ENCODE measurements at places on chromosomes 4 and X.

- no peak for DNase-seq
Observed at GRCh38 chr4:185269286-185269685, 59.9 kb downstream of the SNX25 start.

- no peak for DNase-seq
Observed at GRCh38 chr4:48388525-48389154, 47.3 kb downstream of the SLAIN2 start.

GRCh38 chrX:129843209-129843458 is 552 bp downstream of the ZDHHC9 start:
- DNase-seq = no peak

- no peak for DNase-seq
Observed at GRCh38 chr4:74583757-74584156, 138.8 kb downstream of the AREG start.

DNA sequence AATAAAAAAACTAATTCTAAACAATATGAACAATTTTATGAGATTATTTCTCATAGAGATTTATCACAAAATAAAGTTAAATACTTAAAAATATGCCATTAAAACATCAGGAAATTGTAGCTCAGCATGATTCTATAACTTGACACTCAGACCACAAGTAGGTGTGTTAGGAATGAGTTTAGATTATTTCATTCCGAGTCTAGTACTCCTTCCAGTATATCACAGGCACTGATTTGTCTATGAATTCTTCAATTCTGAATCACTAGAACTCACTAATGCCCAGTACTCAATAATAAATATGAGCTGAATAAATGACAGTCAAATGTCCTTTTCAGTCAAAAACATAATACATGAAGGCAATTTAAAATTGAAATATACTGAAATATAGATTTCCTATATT is 22.2 kb downstream of the BOD1L1 start:
- no peak for DNase-seq

GRCh38 chr4:146381263-146381872 is 140.4 kb downstream of the SLC10A7 start:
- no peak for DNase-seq

DNA sequence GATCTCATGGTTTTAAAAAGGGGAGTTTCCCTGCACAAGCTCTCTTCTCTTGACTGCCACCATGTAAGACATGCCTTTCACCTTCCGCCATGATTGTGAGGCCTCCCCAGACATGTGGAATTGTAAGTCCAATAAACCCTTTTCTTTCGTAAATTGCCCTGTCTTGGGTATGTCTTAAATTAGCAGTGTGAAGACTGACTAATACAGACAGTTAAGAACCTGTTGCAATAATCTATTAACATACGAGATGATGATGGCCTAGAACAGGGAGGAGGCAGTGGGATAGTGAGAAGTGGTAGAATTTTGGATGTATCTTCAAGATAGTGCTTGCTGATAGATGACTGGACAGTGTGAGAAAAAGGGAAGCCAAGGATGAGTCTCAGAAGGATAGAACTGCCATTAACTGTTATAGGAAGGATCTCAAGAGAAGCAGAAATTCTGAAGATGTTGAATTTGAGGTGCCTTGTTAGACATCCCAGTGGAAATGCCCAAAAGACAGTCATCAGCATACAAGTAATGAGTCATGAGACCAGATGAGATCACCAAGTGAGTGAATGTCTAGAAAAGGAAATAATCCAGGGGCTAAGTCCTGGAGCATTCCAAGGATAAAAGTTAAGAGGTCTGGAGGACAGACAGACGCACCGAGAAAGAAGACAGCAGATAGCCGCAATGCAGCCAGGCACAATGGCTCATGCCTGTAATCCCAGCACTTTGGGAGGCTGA is 38.8 kb upstream of the UGDH start:
- DNase-seq = no peak

DNA sequence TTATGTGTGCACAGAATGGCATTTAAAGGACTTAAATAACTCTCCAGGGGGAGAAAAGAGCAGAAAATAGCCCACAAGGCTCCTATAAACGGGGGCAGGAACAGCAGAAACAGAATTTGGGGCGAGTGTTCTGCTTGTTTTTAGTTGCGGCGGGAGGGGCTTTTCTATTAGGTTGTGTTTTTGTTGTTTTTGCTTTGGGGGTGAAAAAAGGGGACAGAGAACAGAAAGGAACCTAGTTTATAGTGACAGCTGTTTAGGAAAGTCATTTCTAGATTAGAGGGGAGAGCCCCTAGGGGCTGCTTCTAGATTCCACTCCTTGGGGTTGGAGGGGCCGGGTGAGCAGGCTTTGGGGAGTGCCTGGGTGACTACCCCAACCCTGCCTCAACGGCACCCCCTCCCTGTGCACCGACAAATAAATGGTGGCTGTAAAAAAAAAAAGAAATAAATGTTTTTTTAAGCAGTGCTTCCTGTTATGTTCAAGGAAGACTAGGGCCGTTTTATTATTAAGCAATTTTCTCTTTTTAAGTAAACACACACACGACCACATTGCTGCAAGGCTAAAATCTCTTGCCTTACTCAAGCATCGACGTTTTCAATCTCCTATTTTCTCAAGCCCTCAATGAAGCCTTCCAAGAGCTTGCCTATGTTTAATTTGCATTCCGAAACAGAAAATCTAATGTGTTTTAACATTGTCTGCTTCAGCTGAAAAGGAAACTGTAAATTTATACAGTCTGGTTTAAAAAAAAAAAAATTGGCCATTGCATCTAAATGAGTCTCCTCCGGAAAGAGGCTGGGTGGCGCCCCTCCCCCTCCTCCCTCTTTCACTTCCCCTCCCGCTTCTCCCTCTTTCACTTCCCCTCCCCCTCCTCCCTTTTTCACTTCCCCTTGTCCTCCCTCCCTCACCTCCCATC is 123.3 kb upstream of the TBL1X start:
- DNase-seq = peak; percentile 47

- no peak for DNase-seq
Observed at GRCh38 chr4:39410415-39410814, 3.7 kb downstream of the KLB start.

GRCh38 chr4:156764145-156764544 is 207.5 kb downstream of the PDGFC start:
- DNase-seq = no peak

- no peak for DNase-seq
Observed at GRCh38 chr4:110365761-110366160, 110.2 kb upstream of the ENPEP start.

DNA sequence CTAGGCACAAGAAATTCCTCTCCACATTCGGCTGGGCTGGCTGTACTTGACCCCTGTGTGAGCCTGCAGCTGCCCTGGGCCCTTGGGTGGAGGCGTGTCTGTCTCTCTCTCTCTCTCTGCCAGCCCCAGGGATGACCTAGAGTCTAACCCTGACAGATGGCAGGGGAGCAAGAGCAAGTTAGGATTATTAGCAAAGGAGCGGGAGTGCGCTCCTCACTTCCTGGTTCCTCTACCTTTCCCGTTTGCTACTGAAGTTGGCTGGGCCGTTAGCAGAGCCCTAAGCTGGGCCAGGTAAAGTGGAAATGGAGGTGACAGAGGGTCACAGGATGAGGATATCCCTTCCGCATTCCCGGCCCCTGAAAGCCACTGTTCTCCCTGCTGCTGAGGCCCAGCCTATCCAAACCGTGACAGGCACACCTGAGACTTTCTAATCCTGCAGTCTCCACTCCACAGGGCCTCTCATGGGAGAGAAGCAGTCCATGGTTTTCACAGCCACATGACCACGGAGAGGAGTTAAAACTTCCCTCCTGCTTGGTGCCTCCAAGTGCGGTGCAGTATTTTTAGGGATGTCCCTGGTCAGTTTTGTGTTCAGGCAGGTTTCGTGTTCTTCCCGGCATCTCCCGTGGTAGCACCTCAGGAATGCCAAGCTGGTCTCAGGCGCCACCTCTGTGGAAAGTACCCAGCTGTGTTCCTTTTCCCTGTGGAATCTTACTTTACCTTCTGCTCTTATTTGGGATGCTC is 79.3 kb downstream of the CLDN22 start:
- DNase-seq = no peak

DNA sequence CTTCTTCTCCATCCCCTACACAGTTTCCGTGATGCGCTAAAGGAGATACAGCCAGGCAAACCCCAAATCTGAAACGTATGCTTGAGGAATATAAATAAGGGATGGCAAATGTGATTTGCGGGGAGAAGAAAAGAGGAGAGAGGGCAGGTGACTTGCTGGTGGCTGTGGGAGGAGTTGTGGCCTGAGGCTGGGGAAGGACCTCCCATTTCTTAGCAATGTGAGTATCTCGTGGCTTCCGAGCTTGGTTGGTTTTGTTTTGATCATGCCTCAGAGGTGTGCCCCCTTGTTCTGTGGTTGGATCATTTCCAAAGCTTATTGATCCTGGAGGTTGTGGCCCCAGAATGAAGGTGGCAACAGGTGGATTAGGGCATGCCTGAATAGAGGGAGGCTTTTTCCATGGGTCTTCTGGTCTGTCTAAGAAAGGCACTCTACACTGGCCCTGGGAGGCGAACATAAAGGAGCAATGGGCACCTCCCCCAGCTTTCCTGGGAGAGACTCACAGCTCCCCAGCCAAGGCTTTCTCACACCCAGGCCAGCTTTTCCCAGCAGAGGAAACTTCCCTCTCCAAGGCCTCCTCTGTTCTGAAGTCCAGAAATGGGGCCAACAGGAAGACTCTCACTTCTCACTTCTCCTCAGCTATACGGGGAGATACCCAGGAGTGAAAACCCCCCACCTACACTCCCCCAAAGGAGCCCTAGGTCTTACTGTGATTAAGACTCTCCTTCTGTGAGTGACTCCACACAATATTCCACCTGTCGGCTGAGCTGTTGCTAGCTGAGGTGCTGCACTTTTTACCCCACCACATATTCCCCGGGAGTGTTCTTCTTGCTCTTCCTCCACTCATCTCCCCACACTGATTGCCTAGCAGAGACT is 40.0 kb downstream of the C4orf51 start:
- no peak for DNase-seq

GRCh38 chrX:74578137-74578536 is 36.3 kb downstream of the RLIM start:
- no peak for DNase-seq

DNA sequence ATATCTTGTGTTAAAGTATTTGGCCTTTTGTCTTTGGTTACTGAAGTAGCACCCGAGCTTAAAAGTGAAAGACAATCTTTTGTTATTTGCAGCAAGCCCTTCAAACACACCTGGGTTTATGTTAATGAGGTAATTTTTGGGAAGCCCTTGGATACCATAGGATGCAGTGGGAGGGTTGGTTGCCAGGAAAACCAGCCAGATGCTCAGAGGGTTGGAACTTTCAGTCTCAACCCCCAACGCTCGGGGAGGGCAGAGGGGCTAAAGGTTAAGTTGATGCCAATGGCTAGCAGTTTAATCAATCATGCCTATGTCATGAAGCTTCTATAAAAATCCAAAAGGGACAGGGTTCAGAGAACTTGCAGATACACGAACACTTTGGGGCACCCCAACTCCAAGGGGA is 17.2 kb upstream of the GPR173 start:
- no peak for DNase-seq

- DNase-seq = no peak
Observed at GRCh38 chr4:113835005-113835404, 73.5 kb upstream of the CAMK2D start.

DNA sequence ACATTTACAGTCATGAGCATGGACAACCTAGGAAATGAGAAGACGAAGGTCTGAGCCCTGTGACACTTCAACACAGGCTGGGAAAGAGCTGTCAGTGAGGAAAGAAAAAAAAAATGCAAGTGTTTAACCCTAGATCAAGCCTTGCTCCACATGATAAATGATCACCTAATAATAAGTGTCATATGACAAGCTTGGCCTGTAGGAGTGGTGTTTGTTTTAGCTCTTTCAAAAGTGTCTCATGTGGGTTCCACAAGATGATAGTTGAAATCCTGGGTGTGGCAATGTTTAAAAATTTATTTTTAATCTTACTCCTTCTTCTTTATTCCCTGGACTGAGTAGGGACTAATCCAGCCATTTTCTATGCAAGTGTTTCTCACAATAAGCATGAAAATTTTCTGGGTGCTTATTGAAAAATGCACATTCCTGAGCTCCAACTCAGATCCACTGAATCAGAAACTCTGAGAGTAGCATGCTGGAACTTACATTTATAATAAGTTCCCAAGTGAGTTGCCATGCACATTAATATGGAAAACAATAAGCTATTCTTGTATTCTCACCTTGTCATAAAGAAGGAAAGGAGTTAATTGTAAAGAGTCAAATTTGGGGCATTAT is 138.3 kb downstream of the AREG start:
- no peak for DNase-seq

DNA sequence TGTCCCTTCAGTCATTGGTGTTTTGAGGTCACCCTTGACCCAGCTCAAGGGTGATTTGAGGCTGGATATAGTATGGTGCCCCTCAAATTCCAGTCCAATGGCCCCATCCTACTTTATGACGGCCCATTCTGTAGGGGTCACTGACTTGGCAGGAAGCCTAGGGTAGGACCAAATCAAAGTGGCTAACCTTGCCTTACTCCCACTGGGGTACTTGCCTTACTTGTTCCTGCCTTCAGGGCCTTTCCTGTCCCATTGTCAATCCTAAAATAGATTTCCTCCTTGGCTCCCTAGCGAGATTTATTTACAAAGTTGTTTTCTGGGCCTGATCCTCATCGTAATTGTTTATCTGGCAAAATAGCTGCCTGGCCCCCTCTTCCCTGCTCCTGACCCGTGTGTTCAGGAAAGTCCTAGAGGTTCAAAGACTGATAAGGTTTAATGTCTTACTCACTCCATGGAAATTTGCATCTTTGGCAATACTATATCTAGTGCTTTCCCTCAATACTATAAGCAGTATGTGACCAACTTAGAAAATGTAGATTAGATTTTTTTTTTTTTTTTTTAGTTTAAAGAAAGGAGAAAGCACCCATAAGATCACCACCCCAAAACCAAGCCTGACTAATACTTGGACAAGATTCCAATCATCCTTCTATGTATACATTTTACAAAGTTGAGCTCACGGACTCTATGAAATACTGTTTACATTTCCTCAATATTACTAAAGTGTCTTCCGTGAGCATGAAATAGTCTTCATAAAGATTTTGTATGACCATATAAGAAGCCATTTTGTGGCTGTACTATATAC is 44.8 kb downstream of the MSN start:
- no peak for DNase-seq

GRCh38 chr4:89056292-89056952 is 563 bp downstream of the FAM13A start:
- no peak for DNase-seq

GRCh38 chr4:35541888-35542213 is 702.5 kb downstream of the ARAP2 start:
- DNase-seq = no peak

GRCh38 chrX:104118765-104119164 is 6.4 kb downstream of the ZCCHC18 start:
- no peak for DNase-seq

- no peak for DNase-seq
Observed at GRCh38 chr4:118326585-118326984, 26.2 kb downstream of the PRSS12 start.

GRCh38 chr4:182862921-182863320 is 54.3 kb downstream of the DCTD start:
- DNase-seq = no peak

DNA sequence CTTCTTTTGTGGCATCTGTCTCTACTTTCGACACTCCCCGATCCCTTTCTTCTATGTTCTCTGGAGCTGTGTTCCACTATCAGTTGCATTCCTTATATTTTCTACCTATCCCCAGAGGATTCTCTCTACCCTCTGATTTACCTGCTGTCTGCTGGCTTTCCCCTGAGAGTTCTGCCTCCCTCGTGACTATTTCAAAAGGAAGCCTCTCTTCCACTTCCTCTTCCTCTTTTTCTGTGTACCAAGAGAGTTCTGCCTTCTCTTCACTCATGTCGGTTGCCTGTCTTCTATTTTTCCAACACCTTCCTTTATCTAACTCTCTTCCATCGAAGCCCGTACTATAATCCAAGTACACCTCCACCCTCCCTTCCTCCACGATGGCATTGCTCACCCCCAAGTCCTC is 631.7 kb downstream of the SMARCA1 start:
- DNase-seq = no peak

GRCh38 chr4:170111085-170111484 is 21.3 kb upstream of the AADAT start:
- no peak for DNase-seq

Data from activated T-cell treated with anti-CD3 and anti-CD28 coated beads, Interleukin-2, amount 50 U/mL, for 1 hour (primary cell).